ENCODE measurements at places on chromosomes 7 and 10.

DNA sequence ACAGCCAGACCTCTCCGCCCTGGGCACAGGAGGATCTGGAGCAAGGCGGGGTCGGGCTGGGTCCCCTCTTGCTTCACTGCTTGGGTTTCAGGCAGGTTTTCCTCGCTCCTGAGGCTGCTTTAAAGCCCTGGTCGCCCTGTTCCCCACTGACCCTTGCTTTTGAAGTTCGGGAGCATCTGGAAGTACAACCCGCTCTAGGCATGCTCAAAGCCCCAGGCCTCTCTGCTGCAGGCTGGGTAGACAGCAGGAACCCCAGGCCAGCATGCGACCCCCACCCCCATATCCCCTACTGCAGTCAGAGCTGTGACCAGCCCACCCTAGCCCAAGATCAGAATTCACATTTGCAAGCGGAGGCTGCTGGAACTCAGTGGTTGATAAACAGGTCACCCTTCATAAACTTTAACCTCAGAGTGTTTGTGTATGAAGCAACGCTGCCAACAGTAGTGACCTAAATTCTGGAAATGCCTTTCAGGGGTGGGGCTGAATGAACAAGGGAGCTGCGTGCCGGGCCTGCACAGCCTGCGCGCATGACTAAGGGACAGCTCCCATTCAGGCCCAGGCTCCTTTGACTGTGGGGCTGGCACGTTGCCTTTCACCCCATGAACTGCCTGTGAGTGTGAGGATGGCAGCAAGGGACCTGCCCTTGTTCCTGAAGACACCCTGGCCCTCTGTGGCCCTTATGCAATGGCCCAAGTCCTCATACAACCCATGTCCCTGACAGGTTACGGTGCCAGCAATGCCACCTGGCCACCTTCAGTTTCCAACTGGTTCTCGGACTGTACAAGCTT is 52.5 kb downstream of the PROSER2 start:
- DNase-seq = peak; percentile 93

GRCh38 chr7:17421941-17422340 is 123.5 kb downstream of the AHR start:
- DNase-seq = no peak

- peak; percentile 3 for DNase-seq
Observed at GRCh38 chr7:50369143-50370026, 64.9 kb downstream of the IKZF1 start.

- DNase-seq = no peak
Observed at GRCh38 chr7:45646207-45646821, 72.1 kb downstream of the ADCY1 start.

DNA sequence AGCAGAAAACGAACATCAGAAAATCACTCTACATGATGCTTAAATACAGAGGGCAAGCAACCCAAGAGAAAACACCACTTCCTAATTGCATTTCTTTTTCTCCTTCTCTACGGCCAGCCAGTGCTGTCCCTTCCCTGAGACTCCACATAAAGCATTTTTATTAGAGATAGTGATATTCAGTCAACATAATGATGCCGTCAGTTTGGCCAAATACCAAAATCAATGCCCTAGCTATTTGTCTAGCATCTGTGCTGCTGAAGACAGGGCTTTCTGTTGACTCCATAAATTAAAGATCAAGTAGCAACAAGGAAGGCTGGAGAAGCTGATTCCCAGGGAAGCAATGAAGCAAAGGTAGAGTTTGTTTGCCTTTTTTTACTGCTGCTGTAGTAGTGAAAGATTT is 1024.9 kb downstream of the REEP3 start:
- DNase-seq = no peak

GRCh38 chr7:102258749-102259107 is 27.9 kb upstream of the SH2B2 start:
- no peak for DNase-seq

DNA sequence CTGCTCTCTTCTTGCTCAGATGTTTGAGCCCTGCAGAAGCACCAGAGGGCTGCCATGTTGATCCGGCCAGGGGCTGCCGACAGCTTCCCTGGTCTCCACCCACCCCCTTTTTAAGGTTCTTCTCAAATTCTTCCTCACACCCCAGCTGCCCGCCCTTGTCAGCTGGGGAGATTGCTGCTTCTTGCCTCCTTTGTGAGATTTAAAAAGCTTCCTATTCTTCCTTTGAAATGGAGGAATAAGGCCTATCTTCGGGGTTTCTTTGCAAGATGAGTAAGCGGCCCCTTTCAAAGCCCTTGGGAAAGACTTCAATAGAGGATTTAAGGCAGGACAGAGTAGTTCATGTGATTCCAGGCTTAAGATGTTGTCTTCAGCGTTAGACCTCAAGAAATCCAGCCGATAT is 211.9 kb upstream of the SHH start:
- no peak for DNase-seq

- DNase-seq = no peak
Observed at GRCh38 chr10:67789769-67790168, 48.2 kb downstream of the DNAJC12 start.

- peak; percentile 72 for DNase-seq
Observed at GRCh38 chr10:90587081-90587491, 270.8 kb downstream of the HTR7 start.

DNA sequence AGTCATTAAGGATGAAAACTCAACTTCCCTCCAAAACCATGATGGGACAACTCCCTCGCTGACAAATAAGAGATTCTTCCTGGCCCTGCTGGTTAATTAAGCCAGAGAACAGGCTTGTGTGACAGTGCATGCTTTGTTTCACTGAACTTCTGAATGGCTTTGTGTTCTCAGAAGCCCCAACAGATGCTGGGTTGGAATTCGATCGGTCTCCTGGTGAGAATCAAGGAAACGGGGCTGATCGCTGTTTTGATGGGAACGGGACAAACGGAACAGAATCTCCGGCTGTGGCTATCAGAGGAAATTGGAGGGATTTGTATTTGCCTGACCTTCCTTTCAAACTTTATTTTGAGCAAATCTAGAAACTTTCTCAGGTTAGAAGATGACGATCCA is 145.0 kb downstream of the RNF216 start:
- DNase-seq = peak; percentile 36

DNA sequence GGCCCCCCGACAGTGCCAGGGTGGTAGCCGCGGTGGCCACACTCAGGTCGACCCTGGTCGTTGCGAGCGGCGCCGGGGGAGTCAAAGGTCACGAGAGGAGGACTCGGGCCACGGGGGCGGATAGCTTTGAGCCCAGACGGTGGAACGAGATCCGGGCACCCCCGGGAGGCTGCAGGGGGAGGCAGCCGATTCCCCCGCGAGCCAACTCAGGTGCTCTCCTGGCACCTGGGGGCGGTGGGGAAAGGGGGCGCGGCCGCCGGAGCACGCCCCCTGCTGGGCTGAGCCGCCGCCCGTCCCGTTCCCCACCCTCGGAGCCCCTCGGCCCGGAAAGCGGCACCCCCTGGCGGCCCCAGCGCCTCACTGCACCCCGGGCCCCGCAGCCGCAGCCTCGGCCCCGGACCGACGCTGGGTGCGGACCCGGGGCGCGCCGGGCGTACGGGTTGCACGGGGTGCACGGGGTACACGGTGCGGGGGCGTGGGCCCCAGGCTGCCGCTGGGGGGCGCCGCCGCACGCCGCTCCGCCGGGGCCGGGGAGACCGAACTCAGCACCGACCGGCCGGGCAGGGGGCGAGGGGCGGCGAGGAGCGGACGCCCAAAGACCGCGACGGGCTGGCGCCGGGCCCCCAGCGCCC is 521 bp upstream of the NYAP1 start:
- DNase-seq = no peak
